Chondrocyte (in vitro differentiated cells): ENCODE measurements at places on chromosomes 12 and 14.

GRCh38 chr12:25725470-25725869, 172.4 kb upstream of the LMNTD1 start:
- H3K4me3 ChIP-seq, result no peak overlapping the region
- no peaks in the 10 kb centered on the region for H3K27me3 ChIP-seq
- no peak overlapping the region for H3K27ac ChIP-seq
- peaks cover 3% of the 10 kb centered on the region for H3K4me1 ChIP-seq
- H3K36me3 ChIP-seq, result no peaks in the 10 kb centered on the region

GRCh38 chr12:50198829-50199228, 31.7 kb upstream of the CERS5 start:
- peaks cover 33% of the 10 kb centered on the region for H3K4me1 ChIP-seq
- H3K4me3 ChIP-seq, result no peak overlapping the region
- no peak overlapping the region for H3K27ac ChIP-seq
- no peaks in the 10 kb centered on the region for H3K27me3 ChIP-seq
- peaks cover 22% of the 10 kb centered on the region for H3K36me3 ChIP-seq

DNA sequence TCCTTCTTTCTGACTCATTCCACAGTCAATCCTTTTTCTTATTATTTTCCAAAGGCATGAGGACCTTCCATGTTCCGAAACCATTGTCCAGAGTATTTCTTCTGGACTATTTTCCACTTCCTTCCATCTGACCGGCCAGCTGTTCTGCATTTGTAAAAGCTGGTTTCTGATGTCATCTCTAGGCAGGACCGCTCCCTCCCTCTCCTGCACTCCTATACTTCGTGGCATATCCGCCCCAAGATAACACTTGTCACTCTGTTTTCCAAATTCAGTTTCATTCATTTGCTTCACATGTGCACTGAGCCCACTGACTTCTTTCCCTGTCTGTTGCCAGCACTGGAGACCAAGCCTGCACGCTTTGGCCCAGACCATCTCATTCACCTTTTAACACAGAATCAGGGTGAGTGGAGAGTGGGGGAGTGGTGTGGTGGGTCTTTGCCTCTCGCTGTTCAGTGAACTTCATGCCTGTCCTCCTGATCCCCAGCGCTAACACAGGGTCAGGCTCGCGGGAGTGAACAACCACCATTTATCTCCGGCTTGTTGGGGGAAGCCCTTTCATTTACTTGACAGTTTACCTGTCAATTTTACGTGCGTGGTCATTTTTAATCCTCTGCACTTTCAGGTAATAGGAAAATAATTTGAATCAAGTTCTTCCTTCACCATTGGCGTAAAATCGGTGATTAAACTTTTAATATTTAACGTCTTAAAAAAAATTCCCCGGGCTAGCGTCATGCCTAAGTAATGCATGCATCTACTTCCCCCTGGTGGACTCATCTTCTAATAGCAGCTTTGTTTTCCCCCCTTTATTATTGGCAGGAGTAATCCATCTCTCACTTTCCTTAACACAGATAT, 52.5 kb downstream of the C12orf75 start:
- H3K4me3 ChIP-seq, result no peak overlapping the region
- no peaks in the 10 kb centered on the region for H3K4me1 ChIP-seq
- DNase-seq, result no peak
- no peaks in the 10 kb centered on the region for H3K36me3 ChIP-seq
- no peaks in the 10 kb centered on the region for H3K27me3 ChIP-seq
- no peak overlapping the region for H3K27ac ChIP-seq

- no peak overlapping the region for H3K27ac ChIP-seq
- H3K36me3 ChIP-seq, result peaks cover 3% of the 10 kb centered on the region
- no peak overlapping the region for H3K4me3 ChIP-seq
- DNase-seq, result no peak
- H3K4me1 ChIP-seq, result peaks cover 13% of the 10 kb centered on the region
These were observed 6.8 kb downstream of the TSPAN9 start for GRCh38 chr12:3083921-3084347.
